Suppressor macrophage treated with lipopolysaccharide for 1 hour (primary cell): ENCODE measurements at places on chromosomes 3 and 15.

GRCh38 chr3:73029321-73029796 is 32.1 kb upstream of the EBLN2 start:
- peak; percentile 54 for DNase-seq

DNA sequence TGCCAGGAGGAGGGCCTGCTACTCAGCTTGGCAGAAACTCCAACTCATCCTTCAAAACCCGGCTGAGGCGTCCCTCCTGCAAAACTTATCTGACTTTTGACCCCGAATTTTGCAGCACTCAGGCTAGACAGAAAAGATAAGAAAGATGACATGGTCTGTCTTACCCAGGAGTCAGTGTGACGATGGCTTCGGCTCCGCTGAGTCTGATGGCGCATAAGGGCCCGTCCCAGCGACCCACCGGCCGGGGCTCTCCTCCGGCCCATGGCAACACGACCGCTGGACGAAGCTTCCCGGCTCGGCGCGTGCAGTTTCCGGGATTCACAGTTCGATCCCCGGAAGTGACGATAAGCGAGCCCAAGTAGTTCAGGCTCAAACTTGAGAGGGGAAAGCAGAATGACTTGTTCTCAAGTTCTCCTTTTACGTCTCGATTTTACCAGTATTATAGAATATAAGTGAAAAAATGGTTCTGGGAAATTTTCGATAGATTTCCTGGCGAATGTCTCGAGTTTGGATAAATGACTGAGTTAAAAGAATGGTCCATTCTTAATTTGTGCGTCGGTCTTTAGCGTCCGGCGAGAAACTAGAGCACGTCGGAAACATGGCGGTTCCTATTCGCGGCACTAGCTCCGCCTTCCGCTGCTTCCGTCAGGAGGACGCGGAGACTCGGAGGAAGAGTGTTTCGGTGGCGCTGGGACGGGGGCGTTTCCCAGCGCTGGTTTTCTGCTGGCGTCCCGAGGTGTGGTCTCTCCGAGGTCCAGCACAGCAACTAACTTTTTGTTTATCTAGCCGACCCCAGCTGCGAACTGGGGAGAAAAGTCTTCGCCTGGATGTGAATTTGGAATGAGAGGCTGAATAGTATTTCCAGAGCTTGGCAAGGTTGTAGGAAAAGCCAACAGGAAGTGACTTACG is at the start of gene LSG1:
LSG1 (minus strand) TSS at position 292 of the 909 bp plus-strand sequence; CDS start at position 263, 29 bp downstream.
- DNase-seq, result peak; percentile 99

- no peak for DNase-seq
Observed at GRCh38 chr15:55226127-55226526, 29.4 kb upstream of the RSL24D1 start.

DNA sequence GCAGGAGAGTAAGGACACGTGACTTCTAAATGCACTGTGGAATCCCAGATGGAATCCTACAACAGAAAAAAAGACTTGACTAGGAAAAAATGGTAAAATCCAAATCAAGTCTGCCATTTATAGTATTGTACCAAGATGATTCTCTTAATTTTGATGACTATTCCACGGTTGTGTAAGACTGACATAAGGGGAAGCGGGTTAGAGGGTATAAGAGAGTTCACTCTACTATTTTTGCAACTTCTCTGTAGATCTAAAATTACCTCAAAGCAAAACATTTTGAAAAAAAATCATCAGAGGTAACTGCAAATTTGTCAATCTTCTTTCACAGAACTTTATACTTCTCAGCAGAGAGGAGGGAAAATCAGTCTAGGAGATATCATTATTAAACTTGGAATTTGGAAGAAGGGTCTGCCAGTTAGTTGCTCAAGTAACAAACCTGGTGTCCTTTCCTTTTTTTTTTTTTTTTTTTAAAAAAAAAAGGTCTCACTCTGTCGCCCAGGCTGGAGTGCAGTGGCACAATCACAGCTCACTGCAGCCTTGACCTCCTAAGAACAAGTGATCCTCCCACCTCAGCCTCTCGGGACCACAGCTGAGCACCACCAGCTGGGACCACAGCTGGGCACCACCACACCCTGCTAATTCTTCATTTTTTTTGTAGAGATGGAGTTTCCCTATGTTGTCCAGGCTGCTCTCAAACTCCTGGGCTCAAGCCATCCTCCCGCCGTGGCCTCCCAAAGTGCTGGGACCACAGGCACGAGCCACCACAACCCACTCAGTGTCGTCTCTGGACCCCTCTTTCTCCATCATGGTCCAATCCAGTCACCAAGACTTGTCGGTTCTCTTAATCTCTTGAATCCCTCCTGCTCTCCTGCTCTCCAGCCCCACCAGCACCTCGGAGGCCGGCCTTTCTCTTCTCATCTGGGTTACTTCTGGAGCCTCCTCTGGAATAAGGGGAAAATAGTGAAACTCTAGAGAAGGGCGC is 14.9 kb upstream of the HES1 start:
- peak; percentile 81 for DNase-seq

GRCh38 chr3:11465744-11466616 is 177.7 kb downstream of the VGLL4 start:
- no peak for DNase-seq

DNA sequence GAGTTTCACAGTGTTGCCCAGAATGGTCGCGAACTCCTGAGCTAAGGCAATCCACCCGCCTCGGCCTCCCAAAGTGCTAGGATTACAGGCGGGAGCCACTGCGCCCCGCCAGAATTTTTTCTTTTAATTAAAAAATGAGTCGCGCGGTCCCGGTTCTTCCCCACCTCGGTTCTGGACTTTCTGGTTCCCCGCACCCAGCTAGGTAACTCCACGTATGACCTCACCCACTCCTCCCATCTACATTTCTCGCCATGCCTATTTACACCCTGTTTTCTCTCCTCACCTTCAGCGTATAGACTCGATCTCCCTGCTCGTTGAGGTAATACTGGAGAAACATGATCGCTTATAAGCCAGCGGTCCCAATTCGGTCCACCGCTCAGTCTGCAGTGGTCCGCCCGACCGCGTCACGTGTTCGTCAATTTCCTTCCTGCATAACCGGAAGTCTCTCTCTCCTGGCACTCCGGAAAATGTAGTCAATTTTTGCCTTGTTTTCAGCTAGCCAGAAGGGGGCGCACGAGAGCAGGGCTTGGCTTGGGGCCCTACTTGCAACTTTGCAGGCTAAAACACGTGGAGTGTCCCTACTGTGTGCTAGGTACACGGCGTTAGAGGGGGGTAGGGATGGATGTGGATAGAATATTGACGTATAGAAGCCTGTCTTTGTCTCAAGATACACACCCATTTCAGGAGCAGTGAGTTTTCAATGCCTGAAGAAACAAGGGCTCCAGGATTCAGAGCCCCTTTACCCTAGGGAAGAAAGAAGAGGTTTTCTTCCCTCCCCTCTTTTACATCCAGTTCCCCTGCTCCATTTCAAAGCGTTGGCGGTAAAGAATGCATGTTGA is at the start of the genes NOP10 and NUTM1:
NOP10 (minus strand) TSS at position 400 of the 839 bp plus-strand sequence; CDS start at position 337, 63 bp downstream.
NUTM1 (plus strand) TSS at position 579 of the 839 bp plus-strand sequence. CDS start 382 bp downstream, outside the sequence.
- DNase-seq, result peak; percentile 94

- no peak for DNase-seq
Observed at GRCh38 chr15:66254089-66254950, 770 bp upstream of the MEGF11 start.

GRCh38 chr3:188772886-188773285 is 398.9 kb upstream of the TPRG1 start:
- DNase-seq, result no peak

GRCh38 chr3:52221563-52222318 is 3.7 kb downstream of the TLR9 start:
- no peak for DNase-seq

GRCh38 chr3:48747015-48747615 is 30.1 kb upstream of the IP6K2 start:
- DNase-seq, result no peak

DNA sequence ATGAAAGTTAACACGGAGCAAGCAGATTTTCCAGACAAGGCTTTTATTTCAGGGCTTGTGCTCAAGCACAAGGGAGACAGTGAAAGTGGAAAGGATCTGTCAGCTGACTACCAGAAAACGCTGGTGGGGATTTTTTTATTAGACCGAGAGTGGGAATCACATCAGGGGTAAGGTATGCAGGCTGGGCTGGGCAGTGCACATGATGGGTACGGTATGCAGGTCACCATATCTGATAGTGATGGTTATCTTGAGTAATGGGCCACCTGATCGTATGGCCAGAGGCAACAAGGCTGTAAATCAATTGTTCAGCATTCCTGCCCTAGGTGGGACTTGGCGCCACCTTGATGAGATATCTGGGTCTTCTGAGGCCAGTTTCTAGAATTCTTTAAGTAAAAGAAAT is 36.9 kb upstream of the PIAS1 start:
- no peak for DNase-seq

DNA sequence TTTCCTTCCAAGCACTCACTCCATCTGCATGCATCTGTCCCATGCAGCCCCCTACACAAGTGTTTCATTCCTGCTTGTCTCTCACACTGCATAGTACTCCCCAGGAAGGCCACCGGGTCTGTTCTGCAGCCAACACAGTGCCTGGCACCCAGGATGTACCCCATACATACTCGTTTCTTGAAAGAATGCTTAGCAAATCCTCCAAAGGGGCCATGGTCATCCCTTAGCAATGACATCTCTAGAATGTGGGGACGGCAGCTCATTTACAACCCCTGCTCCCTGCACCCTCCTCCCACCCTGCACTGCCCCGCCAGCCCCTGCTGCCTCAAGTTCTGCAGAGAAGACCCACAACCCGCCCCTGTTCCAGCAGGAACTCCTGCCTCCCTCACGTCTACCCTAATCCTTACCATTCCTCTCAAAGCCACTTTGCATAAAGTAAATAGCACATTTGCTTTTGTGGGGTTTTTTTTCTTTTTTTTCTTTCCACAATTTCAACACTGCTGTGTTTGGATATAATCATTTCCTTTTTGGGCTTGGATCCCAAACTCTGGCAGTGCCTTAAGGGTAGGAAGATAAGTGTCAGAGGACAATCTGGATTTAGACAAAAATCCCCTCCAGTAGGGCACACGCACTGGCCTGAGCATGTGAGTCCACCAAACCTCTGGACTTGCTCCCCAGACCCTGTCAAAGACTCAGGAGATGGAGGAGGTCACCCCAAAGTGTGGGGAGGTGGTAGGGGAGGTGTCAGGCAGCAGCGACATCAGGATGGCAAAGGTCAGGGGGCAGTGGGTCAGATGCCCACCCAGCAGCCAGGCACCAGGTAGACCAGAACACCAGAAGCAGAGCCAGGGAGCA is 68.4 kb downstream of the MEGF11 start:
- no peak for DNase-seq

- no peak for DNase-seq
Observed at GRCh38 chr15:62783303-62783957, 259.1 kb upstream of the TPM1 start.

DNA sequence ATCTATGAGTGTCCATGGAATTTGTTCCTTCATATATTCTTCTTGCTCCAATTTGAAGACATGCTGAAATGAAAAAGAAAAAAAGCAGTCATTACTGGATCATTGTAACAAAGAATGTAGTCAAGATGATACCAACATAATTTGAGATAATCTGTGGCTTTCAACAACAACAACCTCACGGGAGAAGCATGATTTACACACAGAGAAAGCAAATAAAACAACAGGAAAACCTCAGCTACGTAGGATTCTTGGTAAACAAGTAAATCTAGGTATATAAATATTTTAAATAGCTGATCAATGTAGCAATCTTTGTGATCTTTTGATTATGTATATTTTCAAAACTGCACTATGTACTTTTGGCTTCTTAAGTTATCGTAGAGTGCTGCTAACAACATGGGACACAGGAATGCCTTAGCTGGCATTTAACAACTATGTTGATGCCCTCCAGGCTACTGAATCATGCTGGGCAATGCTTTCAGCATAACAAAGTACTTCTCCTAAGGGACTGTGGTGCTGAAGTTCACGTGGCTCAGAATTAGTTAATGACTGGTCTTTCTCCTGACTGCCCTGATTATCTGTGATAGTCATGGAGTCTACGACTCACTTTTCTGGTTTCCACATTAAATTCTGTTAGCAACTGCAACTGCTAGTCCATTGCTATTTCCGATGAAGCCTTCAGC is 96.5 kb upstream of the MYO5C start:
- no peak for DNase-seq

DNA sequence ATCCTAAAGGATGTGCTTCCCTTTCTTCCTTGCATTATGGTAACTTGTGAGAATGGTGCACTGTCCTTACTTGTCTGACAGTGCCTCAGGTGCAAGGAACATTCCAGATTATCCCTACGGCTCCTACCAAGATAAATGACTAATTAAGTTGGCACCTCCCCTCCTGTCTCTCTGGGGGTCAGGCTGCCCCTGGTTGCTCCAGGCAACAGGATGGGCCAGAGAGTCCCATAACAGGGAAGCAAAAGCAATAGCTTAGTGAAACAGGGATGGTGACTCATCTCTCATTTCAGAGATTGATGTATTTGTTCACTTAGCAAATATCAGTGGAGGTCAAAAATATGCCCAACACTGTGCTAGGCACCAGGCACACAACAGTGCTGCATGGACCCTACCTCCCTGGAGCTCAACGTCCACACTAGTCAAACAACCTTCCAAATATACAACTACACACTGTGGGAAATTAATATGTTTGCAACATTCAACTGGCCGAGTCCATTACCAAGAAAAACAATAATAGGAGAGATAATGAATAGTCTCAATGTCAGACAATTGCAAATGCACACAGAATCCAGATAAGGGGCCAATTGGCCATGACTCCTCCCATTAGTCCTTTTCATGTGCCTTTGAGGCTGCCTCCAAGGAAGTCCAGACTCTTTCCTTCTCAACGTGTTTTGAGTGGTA is 249.0 kb downstream of the TLE3 start:
- DNase-seq, result no peak

DNA sequence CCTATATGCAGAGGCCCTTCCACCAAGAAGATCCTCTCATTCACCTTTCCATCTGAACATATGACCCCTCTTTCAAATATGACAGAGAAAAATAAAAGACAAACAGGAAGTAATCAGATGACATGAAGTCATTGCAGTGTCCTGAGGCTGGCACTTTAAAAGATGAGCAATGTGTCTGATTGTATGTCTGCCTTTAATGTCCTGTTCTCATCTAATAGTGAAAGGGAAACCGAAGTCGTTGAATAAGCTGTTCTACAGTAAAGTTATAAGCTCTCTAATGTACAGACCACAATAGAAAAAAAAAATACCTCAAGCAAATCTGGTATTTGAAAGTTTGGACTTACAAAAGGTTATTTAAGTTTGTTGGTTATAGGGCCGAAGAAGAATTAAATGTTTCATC is 243.0 kb downstream of the CLSTN2 start:
- peak; percentile 5 for DNase-seq

- DNase-seq, result peak; percentile 41
Observed at GRCh38 chr15:100922192-100923040, 3.3 kb downstream of the LRRK1 start.

DNA sequence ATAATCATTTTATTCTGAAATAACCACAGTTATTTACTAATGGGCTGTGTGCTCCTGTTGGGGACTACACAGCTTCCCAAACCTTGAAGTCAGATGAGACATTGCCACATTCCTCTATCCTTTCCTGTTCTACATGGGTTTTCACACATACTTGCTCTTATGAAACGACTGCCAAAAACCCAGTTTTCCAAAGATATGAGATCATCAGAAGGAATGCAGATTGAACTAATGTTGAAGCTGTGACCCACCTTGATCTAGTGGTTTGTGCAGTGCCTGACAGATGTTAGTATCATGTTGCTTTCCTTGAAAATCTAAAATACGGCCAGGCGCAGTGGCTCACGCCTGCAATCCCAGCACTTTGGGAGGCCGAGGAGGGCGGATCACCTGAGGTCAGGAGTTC is 144.6 kb downstream of the VGLL4 start:
- peak; percentile 21 for DNase-seq

- DNase-seq, result no peak
Observed at GRCh38 chr3:130374908-130375307, 29.4 kb downstream of the COL6A5 start.
